Activated CD4-positive, alpha-beta memory T cell treated with anti-CD3 and anti-CD28 coated beads, Interleukin-2, amount 10 ng/mL, durations not matched to agents 7 days and 5 days (primary cell): ENCODE measurements at places on chromosomes 5 and 9.

- no peak overlapping the region for H3K27ac ChIP-seq
- DNase-seq = no peak
- H3K27me3 ChIP-seq = no peaks in the 10 kb centered on the region
- H3K4me3 ChIP-seq = no peak overlapping the region
Measured at GRCh38 chr5:37539459-37539858, 160.3 kb downstream of the WDR70 start.

- no peak for DNase-seq
- no peaks in the 10 kb centered on the region for H3K36me3 ChIP-seq
- no peaks in the 10 kb centered on the region for H3K27me3 ChIP-seq
- H3K27ac ChIP-seq = no peak overlapping the region
Measured at GRCh38 chr9:133154097-133154989, 9.4 kb downstream of the GBGT1 start.

GRCh38 chr5:172792701-172793570 is 21.9 kb upstream of the DUSP1 start:
- no peaks in the 10 kb centered on the region for H3K36me3 ChIP-seq
- H3K27ac ChIP-seq = no peak overlapping the region
- H3K4me1 ChIP-seq = peaks cover 3% of the 10 kb centered on the region
- DNase-seq = no peak

GRCh38 chr9:130857864-130858738 is 23.0 kb downstream of the ABL1 start:
- H3K4me3 ChIP-seq = no peak overlapping the region
- H3K36me3 ChIP-seq = no peaks in the 10 kb centered on the region
- no peak overlapping the region for H3K27ac ChIP-seq
- DNase-seq = no peak

GRCh38 chr9:82882138-82882537 is 180.8 kb downstream of the RASEF start:
- H3K4me1 ChIP-seq = no peaks in the 10 kb centered on the region
- no peaks in the 10 kb centered on the region for H3K27me3 ChIP-seq
- no peak for DNase-seq
- no peak overlapping the region for H3K4me3 ChIP-seq

DNA sequence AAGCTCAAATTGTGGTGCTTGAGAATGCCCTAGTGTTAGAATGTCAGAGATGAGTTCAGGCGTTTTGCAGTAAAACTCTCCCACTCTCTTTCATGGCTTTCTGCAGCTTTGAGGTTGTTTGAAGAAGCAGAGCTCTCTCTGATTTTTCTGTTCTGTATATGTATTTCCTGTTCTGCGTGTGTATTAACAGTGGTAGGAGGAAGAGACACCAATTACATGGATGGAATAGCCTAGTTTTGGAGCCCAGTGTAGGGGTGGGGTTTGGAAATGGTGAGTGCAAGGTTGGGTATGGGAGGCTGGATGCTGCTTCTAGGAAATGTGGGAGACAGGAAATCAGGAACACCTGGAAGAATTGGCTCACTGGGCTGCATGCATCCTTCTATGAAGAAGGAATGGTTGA is 12.4 kb downstream of the LARP1 start:
- H3K4me3 ChIP-seq = no peak overlapping the region
- DNase-seq = no peak
- peaks cover 10% of the 10 kb centered on the region for H3K36me3 ChIP-seq
- peak overlapping the region; percentile 6 for H3K27ac ChIP-seq

GRCh38 chr5:144203750-144204596 is 33.3 kb downstream of the KCTD16 start:
- H3K36me3 ChIP-seq = no peaks in the 10 kb centered on the region
- no peak overlapping the region for H3K27ac ChIP-seq
- H3K4me3 ChIP-seq = no peak overlapping the region

DNA sequence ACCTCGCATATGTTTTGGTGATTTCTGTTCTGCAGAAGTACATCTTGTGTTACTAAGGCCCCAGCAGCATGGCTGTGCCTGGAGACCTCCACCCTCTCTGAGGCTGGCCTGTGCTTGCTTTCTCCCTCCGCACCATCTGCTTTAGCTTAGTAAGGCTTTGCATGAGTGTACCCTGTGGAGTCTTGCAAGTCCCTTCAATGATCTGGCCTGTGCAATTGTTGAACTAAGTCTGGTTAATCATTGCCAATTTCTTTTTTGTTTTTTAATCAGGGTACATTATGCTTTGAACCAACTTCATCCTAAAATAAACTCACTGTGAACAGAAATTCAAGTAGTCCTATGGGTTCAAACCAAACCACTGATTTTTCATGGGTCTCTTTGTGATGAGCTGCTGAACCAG is 32.3 kb downstream of the ACOT12 start:
- no peaks in the 10 kb centered on the region for H3K4me1 ChIP-seq
- H3K4me3 ChIP-seq = no peak overlapping the region
- H3K36me3 ChIP-seq = no peaks in the 10 kb centered on the region
- peaks cover 2% of the 10 kb centered on the region for H3K27me3 ChIP-seq
- H3K27ac ChIP-seq = no peak overlapping the region

GRCh38 chr5:119031011-119031886 is 39.6 kb upstream of the DMXL1 start:
- H3K27ac ChIP-seq = peak overlapping the region; percentile 49
- H3K4me3 ChIP-seq = peak overlapping the region; percentile 8
- H3K27me3 ChIP-seq = no peaks in the 10 kb centered on the region
- H3K4me1 ChIP-seq = peaks cover 19% of the 10 kb centered on the region
- DNase-seq = no peak
